ENCODE measurements at places on chromosomes 5 and 9. TPM values are rescaled to one million over a fixed set of nuclear protein-coding genes. Genes with fewer than 3 reads are reported as not detected.

Gene PAEP
- total RNA-seq, result not detected

Gene OTULINL
- total RNA-seq, result 1.7 TPM

Gene NTRK2
- 0.37 TPM for total RNA-seq

Gene HMHB1
- total RNA-seq, result not detected

Gene LHX6
- total RNA-seq, result 0.49 TPM

Gene TERT
- total RNA-seq, result not detected

Gene MELK
- total RNA-seq, result 1.6 TPM

Gene PCDHGA11
- total RNA-seq, result 1.00 TPM

Gene PLAC8L1
- not detected for total RNA-seq

DNA sequence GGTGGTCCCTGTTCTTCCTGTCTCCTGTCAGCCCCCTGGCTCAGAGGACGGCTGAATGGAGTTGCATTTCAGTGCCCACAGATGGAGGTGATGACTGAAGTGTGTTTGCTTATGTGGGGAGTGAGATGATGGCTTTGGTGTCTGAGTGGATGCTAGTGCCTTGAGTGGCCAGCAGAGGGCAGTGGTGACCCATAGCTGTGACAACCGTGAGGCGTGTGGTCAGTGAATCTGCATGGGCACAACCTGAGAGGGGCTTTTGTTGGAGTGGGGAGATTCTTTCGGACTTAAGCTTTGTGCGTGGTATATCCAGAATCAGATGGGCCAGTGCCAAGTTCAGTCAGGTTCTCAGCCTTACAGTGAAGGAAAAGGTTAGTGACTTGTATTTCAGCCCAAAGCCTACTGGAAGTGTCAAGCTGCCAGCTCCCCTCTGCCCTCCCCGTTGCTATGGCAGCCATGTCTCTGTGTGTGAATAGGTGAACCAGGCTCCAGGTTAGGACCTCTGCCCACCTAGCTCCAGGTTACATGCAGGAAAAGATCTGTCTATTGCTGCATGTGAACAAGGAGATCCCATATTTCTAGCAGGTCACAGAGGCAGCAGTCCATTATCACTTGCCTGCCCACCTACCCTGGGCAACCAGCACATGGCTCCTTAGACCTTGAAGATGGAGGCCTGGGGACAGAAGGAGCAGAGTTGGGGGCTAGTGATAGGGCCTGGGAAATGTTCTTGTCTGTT is 14.7 kb upstream of the CXXC5 start:
- peak; percentile 69 for DNase-seq

GRCh38 chr5:998246-999031 is 10.2 kb upstream of the NKD2 start:
- peak; percentile 49 for DNase-seq

DNA sequence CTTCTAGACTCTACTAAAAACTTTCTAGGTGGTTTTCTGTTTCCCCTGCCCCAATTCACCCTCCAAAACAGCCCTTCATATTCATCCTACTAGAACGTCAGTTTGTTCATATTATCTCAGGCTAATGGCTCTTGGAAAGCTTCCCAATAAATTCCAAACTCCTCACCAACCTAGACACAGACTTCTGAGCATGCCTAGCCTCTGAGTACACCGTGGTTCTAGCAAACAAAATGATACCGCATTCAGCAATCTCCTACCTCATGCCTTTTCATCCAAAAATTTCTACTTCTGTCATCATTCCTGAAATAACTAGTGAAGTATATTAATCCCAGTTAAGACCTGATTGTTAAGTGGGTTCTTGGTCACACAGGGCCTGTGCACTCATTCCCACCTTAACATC is 46.5 kb upstream of the NR5A1 start:
- no peak for DNase-seq

GRCh38 chr9:108552459-108553040 is 303.2 kb downstream of the ACTL7B start:
- no peak for DNase-seq

DNA sequence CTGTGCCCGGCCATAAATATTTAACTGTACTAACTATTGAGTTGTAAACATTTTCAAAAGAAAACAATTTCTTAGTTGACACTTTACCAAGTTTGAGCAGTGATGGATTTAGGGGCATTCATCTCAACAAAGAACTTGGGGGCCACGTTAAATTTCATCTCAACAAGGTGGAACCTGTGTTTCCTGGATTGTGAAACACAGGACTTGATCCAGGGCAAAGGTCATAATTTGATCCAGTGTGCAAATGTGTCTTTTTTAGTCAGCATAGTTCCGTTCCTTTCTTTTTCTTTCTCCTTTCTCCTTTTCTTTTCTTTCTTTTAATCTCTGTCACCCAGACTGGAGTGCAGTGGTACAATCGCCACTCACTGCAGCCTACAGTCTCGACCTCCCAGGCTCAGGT is 3.1 kb downstream of the GFRA3 start:
- DNase-seq, result no peak

- no peak for DNase-seq
These were observed 178.3 kb upstream of the ACOT12 start for GRCh38 chr5:81572201-81572600.

DNA sequence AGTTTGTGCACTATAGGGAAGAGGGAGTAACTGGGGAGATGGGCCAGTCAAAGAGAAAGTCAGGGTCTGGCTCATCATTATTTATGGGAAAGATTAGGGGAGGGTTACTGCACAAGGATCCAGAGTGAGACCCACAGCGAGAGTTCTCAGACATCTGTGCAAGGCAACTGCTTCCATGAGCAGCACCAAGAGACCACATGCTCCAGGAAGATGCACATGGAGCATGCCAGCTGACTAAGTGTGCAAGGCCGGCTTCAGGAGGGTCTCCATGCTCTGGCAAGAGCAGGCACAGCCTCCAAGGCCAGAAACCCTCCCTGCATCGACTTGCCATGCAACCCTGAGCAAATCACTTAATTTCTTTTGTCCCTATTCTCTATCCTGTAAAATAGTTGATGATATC is 616.9 kb downstream of the CSNK1G3 start:
- no peak for DNase-seq

DNA sequence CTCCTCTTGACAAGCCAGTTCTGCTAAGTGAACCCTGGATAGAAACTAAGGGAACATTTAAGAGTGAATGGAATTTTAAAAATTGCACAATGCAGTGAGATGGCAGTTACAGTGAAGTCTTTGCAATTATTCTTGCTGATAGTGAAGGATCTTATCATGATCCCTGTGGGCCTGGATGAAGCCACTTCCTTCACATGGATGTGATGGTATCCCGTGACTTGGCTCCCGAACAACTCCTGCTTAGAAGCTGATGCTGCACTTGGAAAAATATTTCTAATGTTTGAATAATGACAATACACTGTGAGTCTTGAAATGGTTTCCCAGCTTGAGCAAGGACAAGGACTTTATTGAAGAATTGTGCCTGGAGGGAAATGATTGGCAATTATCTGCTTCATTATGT is 49.2 kb upstream of the NTRK2 start:
- DNase-seq, result no peak

- DNase-seq, result no peak
These were observed 26.9 kb downstream of the SLC46A2 start for GRCh38 chr9:112863746-112864145.

GRCh38 chr5:142976861-142977260 is 206.7 kb downstream of the ARHGAP26 start:
- DNase-seq, result no peak

DNA sequence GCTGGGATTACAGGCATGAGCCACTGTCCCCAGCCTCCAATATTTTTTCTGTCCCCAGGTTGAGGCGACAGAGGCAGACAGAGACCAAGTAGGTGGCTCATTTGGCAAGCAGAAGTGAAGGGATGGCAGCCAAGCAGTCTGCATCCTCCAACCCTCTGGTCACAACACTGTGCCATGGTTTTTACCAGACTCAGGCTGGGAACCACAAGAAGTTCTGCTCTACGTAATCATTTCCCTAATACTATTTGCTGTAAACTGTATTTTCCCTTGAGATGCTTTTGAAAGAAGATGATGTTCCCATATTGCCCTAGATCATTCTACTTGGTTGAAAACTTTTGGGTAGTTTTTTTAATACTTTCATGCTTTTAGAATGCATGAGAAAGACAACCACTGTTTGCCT is 40.5 kb downstream of the PTTG1 start:
- no peak for DNase-seq

DNA sequence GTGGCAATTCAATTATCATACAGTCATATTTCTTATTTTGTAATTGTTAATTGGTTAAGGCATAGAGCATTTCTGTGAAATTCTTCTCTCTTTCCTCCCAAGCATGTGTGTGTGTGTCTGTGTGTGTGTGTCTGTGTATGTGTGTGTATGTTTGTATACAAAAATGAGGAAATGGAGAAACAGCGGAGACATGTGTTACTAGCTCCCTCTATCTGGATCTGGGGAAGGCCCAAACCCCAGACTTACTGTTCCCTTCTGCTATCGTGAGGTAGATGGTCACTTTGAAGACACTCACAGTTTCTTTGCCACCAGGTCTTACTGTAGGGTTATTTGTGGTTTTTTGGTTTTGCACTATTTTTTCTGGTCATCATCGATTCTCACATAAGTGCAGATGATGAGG is 11.4 kb upstream of the C5orf63 start:
- no peak for DNase-seq

- no peak for DNase-seq
These were observed 147.8 kb downstream of the TMEM38B start for GRCh38 chr9:105842023-105842644.

DNA sequence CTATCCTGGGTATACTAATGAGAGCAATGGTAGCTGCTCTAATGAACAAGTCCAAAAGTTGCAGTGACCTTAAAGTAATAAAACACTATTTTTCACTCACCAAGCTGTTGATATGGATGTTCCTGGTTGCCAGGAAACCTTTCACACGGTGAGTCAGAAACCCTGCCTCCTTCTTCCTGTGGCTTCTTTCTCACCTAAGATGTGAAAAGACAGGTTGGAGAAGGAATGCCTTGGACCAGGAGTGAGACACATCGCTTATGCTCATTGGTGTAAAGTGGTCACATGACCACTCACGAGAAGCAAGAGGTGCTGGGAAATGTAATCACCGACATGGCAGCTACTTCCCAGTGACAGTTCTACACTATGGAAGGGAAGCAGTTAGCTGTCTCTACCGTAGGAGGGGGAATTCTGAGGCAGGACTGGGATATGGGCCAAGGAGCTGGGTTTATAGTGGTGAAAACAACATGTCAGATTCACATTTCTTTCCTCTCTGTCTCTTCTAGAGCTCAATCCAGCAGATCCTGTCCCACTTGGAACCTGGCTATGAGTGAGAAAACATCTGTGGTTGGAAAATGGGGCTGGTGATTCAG is 320.4 kb upstream of the KLF4 start:
- no peak for DNase-seq

- DNase-seq, result no peak
These were observed 108.6 kb upstream of the MINAR2 start for GRCh38 chr5:129639331-129639730.

GRCh38 chr9:118985851-118986250 is 383.4 kb downstream of the BRINP1 start:
- no peak for DNase-seq

DNA sequence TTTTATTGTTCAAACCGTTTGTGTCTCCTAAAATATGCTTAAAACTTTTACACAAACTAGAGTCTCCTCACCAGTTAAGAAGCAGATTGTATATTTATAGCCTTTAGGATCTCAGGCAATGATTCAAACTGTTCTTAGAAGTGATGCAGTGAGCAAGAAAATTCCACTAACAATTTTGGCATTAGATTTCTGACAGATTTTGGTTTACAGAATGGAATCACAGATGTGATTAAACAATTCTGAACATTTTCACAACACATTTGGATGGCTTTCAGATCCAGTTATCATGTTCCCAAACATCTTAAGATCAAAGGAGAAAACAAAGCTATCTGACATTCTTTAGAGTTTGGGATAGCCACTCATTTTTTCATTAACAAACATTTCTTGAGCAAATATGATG is 181.7 kb upstream of the RIOK2 start:
- no peak for DNase-seq

GRCh38 chr5:1481266-1481958 is 36.2 kb upstream of the SLC6A3 start:
- DNase-seq, result peak; percentile 22

DNA sequence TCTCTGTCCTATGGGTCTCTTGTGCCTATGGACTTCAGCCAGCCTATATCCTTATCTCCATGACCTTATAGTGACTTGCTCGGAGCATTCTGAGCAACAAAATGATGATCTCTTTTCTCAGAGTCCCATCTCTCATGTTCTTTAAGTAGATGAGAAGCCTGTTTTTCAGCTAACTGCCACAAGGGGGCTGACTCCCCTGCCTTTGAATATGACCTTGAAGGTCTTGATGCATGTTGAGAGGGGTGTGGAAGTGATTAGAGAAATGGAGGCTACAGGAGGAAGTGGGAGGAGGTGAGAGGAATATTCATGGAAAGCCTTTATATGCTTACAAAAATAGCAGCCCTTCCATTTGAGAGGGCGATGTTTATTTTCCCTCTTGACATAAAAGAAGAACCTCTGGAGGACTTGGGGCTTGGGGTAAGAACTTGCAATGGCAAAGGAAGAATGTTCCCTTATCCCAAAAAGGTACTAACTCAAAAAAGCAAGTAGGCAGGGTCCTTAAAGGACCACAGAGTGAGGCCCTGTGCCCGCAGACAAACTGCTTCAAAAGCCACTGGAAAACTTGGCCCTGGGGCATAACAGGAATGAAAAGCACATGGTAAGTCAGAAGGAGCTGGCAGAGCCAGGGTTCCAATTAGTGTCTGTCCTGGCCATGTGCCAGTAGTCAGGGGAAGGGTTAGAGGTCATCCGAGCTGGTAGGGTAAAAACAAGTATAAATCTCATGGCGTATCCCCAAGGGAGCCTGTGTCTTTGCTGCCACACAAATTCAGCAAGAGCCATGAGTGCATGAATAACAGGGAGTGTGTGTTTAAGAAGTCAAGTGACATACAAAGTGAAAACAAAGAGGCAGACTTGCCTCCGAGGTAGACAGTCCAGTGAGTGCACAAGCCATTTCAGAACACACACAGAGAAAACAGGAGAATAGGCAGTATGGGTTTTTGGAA is 39.1 kb downstream of the FGD3 start:
- DNase-seq, result no peak

- no peak for DNase-seq
These were observed 15.9 kb downstream of the SCAMP1 start for GRCh38 chr5:78376315-78376714.
